ENCODE measurements at places on chromosomes 11 and 22. TPM values are rescaled to one million over a fixed set of nuclear protein-coding genes. Genes with fewer than 3 reads are reported as not detected.

The PHF21B gene
- polyA plus RNA-seq, result 3.1 TPM

The APOL6 gene
- polyA plus RNA-seq, result 4.3 TPM

The ZNHIT2 gene
- polyA plus RNA-seq, result 5.0 TPM

The MMP1 gene
- 0.28 TPM for polyA plus RNA-seq

The NXPE1 gene
- 0.06 TPM for polyA plus RNA-seq

DNA sequence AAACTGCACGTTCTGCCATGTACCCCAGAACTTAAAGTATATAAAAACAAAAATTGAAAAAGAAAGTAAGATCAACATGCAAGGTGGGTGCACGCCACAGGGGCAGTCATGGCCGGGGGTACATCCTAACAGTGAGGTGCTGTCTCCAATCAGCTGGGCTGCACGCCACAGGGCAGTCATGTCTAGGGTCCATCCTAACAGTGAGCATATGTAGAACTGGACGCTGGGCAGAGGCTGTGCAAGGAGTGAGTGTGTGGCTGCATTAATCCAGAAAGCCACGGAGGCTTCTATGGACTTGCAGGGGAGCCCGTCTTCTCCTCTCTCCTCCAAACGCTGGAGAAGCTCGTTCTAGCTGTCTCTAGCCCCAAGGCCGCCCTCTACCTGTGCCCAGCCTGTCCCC, 1105.0 kb downstream of the BRD1 start:
- no peak for DNase-seq

DNA sequence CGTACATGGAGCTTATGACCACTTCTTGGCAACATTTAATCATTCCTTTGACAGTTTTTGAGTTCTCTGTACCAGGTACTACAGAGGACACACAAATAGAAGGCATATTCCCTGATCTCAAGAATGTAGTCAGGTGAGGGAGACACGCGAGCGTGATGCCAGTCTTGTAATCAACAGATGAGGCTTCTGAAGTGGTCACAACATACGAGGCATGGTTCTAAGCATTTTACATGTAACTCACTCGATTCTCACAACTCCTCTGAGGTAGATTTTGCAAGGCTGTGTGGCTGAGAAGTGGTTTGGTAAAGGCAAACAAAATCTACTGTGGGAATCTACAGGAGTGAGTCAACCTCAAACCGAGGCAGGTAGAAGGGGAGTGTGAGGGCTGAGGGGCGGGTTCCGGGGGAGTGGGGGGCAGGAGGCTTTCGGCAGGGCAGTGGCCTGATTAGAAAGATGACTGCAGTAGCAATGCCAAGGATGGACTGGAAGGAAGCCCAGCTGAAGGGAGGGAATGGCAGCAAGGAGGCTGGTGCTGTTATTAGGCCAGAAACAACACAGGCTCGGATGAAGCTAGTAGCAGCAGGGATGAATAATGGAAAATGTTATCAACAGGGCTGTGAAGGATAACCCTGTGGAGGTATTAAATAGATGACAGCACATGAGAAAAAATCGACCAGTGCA, 63.8 kb downstream of the ST14 start:
- DNase-seq, result no peak

- no peak for DNase-seq
These were observed 26.0 kb downstream of the OSBPL5 start for GRCh38 chr11:3139086-3139440.

GRCh38 chr11:63032457-63032856, 16.8 kb upstream of the SLC22A8 start:
- DNase-seq, result no peak

- no peak for DNase-seq
These were observed 123.4 kb upstream of the CSNK2A3 start for GRCh38 chr11:11476499-11476898.

DNA sequence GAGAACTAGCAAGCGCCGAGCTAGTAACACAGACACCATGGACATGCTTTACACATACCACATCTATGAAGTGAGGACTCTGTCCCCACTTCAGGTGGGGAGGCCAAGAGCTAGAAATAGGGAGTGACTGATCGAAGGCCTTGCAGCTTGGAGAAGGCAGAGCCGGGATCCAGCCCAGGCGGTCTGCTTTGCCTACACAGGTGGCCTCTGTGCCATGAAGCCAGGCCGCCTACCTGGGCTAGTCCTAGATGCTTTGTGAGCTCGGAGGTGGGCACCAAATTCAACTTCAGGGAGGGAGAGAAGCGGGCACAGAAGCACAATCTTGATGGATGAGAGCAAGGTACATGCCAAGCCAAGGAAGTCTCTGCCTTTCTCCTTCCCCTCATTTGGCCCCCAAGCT, 117.2 kb downstream of the TIMP3 start:
- DNase-seq, result no peak

- DNase-seq, result no peak
These were observed 136.3 kb downstream of the PKNOX2 start for GRCh38 chr11:125300791-125301218.

DNA sequence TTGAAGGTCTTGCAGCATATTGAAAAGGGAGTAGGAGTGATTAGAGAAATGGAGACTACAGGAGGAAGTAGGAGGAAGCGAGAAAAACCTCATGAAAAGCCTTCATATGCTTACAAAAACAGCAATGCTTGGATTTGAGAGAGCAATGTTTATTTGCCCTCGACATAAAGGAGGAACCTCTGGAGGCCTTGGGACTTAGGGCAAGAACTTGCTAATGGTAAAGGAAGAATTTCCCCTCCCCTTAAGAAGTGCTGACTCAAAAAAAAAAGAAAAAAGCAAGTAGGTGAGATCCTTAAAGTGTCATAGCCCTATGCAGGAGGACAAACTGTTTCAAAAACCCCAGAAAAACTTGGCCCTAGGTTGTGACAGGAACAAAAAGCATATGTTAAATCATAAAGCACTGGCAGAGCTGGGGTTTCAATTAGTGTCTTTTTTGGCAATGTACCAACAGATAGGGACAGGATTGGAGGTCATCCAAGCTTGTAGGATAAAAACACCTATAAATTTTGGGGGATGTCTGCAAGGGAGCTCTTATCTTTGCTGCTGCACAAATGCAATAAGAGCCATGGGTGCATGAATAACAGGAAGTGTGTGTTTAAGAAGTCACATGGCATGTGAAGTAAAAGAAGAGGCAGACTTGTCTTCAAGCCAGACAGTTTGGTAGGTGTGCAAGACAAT, 4.9 kb downstream of the GLYAT start:
- DNase-seq, result no peak

DNA sequence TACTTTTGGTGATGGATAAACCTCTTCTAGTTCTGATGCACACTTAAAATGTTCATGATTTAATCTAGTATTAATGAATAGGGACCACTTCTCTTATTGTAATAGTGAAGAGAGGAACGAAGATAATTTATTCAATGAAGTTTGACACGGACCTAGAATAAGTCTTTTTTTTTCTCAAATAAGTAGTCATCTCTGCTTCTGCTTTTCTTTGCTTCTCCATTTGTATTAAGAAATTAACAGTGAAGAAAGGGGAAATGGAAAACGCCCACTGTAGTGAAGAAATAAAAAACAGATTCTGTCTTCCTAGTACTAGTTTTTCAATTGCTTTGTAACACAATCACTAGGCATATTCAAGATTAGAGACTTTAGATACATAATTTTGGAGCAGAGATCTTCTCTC, 73.0 kb downstream of the CD44 start:
- no peak for DNase-seq

DNA sequence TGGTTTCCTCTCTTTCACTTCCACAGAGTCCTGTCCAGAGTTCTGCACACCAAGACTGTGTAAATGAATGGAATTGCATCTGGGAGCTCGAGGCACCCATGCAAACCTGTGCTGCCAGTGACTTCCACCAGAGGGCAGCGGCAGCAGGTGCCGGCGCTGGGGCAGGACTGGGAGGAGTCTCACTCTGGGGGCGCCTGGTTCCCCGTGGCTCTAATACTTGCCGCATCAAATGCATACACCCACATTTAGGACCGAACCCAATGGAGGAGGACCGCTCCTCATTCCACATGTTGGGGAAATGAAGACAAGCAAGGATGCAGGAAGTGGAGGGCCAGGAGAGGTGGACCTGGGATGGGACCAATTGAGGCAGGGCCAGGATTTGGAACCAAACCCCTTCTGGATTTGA, 1.1 kb upstream of the CD6 start:
- DNase-seq, result no peak

GRCh38 chr11:124190298-124191139, 7.4 kb downstream of the OR10D3 start:
- no peak for DNase-seq

- no peak for DNase-seq
These were observed 53.3 kb downstream of the PPFIA1 start for GRCh38 chr11:70323806-70324205.

DNA sequence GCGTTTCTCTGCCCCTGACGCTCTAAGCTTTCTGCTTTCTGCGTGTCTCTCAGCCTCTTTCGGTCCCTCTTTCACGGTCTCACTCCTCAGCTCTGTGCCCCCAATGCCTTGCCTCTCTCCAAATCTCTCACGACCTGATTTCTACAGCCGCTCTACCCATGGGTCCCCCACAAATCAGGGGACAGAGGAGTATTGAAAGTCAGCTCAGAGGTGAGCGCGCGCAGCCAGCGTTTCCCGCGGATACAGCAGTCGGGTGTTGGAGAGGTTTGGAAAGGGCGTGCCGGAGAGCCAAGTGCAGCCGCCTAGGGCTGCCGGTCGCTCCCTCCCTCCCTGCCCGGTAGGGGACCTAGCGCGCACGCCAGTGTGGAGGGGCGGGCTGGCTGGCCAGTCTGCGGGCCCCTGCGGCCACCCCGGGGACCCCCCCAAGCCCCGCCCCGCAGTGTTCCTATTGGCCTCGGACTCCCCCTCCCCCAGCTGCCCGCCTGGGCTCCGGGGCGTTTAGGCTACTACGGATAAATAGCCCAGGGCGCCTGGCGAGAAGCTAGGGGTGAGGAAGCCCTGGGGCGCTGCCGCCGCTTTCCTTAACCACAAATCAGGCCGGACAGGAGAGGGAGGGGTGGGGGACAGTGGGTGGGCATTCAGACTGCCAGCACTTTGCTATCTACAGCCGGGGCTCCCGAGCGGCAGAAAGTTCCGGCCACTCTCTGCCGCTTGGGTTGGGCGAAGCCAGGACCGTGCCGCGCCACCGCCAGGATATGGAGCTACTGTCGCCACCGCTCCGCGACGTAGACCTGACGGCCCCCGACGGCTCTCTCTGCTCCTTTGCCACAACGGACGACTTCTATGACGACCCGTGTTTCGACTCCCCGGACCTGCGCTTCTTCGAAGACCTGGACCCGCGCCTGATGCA, at the start of gene MYOD1:
Gene MYOD1, plus strand, starts transcription at position 544 of the 910 bp plus-strand sequence. Its CDS starts 212 bp downstream, at position 756.
- DNase-seq, result no peak

DNA sequence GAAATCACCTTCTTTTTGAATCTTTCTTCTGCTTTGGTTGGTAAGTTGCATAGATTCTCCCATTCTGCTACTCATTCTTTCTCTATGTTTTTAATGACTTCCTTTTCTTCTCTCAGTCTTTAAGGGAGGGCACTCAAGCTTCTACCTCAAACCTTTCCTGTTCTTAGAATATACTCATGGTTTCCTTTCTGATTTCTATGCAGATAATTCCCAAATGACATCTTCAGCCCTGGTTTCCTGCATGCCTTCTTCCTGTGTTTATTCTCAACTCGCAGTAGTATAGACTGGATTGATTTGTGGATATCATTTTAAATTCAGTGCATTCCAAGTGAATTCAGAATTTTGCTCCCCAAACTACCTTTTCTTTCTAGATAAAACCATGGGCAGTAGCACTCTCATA, 803.6 kb downstream of the METTL15 start:
- no peak for DNase-seq

- DNase-seq, result no peak
These were observed 78.2 kb downstream of the PPFIBP2 start for GRCh38 chr11:7591987-7592386.
